ENCODE measurements at places on chromosomes 2 and 18. TPM values are rescaled to one million over a fixed set of nuclear protein-coding genes. Genes with fewer than 3 reads are reported as not detected.

DNA sequence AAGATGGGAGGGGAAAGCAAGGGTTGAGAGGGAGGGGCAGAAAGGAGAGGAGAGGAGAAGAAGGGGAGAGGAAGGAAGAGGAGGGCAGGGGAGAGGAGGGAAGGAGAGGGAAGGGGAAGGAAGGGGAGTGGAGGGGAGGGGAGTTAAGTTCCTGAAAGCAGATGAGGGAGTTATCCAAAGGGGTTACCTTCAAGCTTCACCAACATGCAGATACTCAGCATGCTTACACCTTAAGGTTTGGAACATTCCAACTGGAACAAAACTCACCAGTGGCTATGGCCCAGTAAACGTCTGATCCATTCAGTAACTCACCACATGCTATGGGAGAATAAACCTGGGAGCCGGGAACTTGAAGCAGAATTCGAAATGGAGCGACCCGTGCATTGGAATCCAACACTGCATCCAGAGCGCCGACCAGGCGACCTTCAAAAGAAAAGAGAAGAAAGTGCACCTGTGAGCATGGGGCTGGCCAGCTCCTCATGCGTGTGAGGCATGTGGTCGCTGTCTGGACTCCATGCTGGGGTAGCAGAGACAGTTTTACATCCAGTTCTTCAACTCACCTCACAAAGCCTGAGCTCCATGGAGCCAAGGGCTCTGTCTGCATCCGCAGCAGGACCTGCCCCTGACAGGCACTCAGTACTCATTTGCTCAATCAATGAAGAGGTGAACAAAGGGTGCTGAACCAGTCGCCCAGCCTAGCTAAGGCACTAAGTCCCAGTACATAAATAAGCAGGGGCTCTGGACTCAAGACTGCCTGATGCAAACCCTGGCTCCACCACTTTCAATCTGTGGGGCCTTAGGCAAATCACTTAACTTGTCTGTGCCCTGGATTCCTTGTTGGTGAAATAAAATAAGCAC, 61.0 kb downstream of the TBC1D8 start:
- DNase-seq = no peak

GRCh38 chr2:187118331-187119099, 269.5 kb upstream of the ZSWIM2 start:
- DNase-seq = no peak

DNA sequence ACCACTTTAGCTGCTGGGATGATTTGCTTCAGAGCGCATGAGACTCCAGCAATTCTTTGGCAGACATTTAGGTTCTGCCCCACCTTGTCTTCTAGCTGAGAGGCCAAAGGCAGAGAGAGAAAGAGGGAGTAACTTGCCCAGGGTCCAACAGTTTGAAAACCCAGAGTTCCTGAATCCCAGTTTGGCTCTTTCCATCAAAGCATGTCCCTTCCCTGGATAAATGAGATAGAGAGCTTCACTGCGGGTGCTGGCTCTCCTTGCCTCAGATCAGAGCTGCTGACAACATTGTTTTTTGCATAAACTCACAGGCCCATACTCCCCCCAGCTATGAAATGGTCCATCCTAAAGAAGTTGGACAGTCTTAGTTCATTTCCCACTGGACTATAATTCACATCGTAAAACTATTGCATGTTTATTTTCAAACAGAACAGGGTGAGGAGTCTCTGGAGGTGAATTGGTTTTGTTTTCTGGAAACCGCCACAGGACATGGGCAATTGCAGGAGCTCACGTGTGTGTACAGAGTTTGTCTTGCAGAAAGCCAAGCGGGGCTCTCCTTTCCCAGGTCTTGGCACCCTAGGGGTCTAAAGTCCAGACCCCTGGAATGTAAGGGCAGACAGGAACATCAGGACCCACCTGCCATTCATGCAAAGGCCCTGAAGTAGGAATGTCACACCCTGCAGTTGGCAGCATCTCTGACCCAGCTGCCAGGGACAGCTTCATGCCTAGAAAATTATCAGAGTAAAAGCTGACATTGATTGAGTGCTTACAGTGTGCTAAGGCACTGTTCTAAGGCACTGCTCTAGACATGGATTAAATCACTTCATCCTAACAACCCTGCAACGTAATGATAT, 25.0 kb upstream of the SLC14A2 start:
- no peak for DNase-seq

- no peak for DNase-seq
Observed at GRCh38 chr2:214934006-214934405, 124.5 kb upstream of the BARD1 start.

PID1 gene
- 4.3 TPM for total RNA-seq

- DNase-seq = no peak
Observed at GRCh38 chr2:175984846-175985245, 17.2 kb downstream of the LNPK start.

DNA sequence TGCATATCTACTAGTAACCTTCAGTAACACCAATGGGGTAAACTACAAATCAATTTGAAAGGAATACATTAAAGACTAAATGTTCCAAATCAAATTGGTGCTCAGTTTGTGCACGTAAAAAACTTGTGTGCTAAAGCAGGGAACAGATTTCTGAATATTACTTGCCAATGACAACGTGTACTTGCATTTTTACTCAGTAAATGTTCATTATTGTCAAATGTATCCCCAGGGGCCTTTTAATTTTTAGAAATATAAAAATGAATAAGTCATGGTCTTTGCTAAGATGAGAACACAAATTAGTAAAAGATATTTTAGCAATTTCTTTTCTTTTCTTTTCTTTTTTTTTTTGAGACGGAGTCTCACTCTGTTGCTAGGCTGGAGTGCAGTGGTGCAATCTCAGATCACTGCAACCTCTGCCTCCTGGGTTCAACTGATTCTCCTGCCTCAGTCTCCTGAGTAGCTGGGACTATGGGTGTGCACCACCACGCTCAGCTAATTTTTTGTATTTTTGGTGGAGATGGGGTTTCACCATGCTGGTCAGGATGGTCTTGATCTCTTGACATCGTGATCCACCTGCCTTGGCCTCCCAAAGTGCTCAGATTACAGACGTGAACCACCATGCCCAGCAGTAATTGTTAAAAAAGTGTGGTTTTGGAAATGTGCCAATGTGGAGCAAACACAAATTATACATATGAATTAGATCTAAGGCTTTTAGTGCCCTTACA, 52.6 kb downstream of the PMAIP1 start:
- DNase-seq = no peak

PDCD1 gene
- 2.0 TPM for total RNA-seq

CRYGD gene
- total RNA-seq = not detected

DNA sequence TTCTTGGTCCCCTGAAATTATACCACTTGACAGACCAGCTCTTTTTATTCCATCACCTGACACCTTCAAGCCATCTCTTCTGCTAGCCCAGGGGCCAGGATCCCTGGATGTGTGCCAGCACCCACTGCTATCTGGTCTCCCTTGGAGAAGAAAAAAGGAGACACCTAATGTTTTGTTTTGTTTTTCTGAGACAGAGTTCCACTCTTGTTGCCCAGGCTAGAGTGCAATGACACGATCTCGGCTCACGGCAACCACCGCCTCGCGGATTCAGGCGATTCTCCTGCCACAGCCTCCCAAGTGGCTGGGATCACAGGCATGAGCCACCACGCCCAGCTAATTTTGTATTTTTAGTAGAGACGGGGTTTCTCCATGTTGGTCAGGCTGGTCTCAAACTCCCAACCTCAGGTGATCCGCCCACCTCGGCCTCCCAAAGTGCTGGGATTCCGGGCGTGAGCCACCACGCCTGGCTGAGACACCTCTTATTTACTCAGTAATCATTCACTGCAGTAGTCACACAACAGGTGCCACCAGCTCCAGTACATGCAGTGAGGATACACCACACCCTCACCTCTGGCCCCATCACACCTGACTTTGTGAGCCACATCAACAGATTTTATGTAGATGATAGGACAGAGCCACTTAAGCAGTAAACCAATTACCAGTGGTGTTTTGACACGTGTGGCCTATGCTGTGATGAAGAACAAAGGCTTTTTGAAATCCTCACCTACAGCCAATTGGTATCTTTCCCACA, 42.8 kb upstream of the PCBP1 start:
- no peak for DNase-seq

CCDC121 gene
- total RNA-seq = 3.5 TPM

NCKAP5 gene
- total RNA-seq = 10.6 TPM

GRCh38 chr2:60058781-60059180, 494.7 kb downstream of the BCL11A start:
- DNase-seq = no peak

MAP3K19 gene
- not detected for total RNA-seq

GRCh38 chr2:135257383-135258090, 205.4 kb downstream of the RAB3GAP1 start:
- no peak for DNase-seq

MPP4 gene
- total RNA-seq = not detected

GRCh38 chr2:46923041-46923528, 7.5 kb upstream of the MCFD2 start:
- DNase-seq = no peak

DNA sequence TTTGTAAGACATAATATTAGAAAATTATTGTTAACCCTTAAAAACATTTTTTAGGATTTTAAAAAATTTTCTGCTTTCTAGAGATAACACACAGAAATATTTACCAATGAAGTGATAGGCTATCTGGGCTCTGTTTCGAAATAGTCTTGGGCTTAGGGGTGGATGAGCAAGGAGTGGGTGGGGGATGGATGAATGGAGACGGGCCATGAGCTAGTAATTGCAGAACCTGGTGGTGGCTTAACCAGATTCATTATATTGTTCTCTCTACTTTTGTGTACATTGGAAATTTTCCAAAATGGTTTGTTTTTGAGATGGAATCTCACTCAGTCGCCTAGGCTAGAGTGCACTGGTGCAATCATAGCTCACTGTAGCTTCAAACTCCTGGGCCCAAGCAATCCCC, 89.6 kb downstream of the TCF7L1 start:
- peak; percentile 24 for DNase-seq

DNA sequence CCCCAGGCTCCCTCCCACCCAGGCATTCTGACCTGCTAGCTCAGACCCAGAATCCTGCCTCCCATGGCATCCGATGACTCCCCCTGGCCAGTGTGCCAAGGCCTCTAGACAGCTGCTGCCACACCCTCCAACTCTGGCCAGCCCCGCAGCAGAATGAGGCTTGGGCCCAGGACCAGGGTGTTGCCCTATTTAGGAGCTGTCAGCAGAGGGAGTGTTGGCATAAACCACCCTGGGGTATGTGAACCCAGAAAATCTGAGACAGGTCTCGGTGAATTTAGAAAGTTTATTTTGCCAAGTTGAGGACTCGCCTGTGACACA, 134.3 kb downstream of the KLHL29 start:
- DNase-seq = no peak

DPP10 gene
- 0.13 TPM for total RNA-seq

DNA sequence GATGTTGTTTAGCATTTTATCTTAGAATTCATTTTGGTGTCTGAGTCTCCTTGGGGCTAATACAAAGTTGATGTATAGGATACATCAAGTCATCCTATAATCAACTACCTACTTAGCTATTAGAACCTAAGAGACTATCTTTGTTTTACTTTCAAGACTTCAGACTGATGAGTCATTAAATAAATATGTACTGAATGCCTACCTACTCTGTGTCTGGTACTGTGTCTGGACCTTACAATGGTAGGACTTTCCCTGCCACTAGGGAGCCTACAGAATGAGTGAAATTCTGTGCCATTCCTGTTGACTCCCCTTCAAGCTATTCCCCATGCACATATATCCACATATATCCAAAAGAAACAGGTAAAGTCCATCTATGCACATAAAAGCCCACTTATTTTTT, 114.5 kb downstream of the ERBB4 start:
- DNase-seq = no peak

GRCh38 chr18:48657447-48658120, 118.8 kb downstream of the CTIF start:
- peak; percentile 69 for DNase-seq

KCNG2 gene
- total RNA-seq = 0.32 TPM

CARF gene
- total RNA-seq = 9.0 TPM

DNA sequence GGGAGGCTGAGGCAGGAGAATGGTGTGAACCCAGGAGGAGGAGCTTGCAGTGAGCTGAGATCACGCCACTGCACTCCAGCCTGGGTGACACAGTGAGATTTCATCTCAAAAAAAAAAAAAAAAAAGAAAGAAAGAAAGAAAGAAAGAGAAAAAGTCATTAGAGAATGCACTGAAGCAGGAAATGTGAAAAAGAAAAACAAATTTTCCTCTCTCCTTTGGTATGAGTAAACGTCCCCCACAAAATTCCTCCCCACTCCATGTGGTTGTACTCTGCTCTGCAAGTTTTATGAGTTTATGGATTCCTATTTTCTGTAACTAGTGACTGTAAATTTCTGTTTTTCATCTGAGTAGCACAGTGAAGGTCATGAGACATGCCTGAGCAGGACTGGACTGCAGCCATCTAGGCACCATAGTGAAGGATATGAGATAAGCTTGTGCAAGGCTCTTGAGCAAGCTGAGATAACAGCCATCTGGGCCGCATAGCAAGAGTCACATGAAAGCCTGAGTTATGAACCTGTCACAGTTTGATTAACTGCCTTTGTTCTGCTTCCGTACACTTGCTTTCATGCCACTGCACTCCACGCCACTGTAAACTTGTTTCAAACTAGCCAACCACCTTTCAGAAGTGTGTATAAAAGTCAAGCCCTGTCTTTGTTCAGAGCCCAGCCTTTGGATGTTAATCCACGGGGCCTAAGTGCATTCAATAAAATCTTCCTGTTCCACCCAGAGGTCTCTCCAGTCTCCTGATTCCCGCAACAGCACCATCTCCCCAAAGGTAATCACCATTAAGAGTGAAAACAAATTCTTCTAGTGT, 50.2 kb downstream of the SKA1 start:
- no peak for DNase-seq

TGFBRAP1 gene
- 9.8 TPM for total RNA-seq

UGT1A10 gene
- not detected for total RNA-seq

DNA sequence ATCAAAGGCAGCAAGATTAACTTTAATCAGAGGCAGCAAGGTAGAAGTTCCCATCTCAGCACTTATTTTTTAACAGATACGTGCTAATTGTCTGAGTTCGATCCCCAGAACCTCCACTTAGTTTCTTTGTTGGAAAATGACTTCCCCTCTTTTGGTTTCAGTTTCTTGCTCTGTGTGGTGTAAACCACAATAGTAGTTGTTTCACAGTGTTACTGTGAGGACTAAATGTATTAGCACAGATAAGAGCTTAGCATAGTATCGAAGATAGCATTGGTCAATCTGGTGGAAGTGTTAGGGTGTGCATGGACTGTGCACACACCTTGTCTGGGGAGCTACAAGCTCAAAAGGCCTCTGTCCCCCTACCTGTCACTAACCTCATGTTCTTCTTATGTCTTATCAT, 988.3 kb upstream of the GYPC start:
- DNase-seq = no peak

GRCh38 chr2:23692851-23693605, 233.9 kb downstream of the ATAD2B start:
- peak; percentile 73 for DNase-seq

TMEM37 gene
- 1.5 TPM for total RNA-seq

GRCh38 chr2:21972586-21972985, 848.8 kb downstream of the TDRD15 start:
- no peak for DNase-seq

PSMG2 gene
- 43.8 TPM for total RNA-seq

WDSUB1 gene
- total RNA-seq = 8.6 TPM

GRCh38 chr2:235594041-235594440, 100.2 kb downstream of the AGAP1 start:
- DNase-seq = no peak

GRCh38 chr2:236317938-236318396, 53.8 kb upstream of the ASB18 start:
- no peak for DNase-seq

GRCh38 chr2:68333009-68333408, 13.3 kb upstream of the CNRIP1 start:
- no peak for DNase-seq

GRCh38 chr2:88967844-88968243, 276.4 kb downstream of the RPIA start:
- no peak for DNase-seq

- no peak for DNase-seq
Observed at GRCh38 chr2:84194949-84195644, 264.0 kb downstream of the SUCLG1 start.

Measured in cardiac septum (tissue), 1 donor.